ENCODE measurements at places on chromosomes 13 and 19.

DNA sequence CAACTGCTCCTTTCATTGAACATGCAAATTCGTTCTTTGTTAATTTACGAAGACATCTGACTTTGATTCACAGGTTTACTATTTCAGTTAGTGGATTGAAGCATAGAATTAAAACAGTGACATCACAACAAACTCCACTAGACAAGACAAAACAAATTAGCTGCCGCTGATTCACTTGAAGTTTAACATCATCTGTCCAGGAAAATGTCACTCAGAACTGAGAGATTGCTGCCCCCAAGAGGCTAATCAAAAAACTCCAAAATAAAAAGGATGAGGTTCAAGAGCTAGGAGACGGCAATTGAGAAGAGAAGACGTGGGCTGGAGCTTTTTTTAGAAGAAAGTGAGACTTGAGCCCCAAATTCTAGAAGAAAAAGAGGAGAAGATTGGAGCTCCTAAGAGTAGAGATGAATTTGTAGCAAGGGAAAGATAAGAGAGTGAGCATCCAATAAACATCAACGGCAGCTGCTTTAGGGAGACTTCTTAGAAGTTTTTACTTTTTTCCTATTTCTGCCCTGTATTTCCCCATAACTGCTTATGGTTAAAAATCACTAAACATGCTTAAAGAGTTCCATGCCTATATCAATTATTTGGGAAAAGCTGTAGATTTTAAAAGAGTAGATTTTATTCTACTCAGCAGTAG, 40.8 kb upstream of the TPP2 start:
- DNase-seq = peak; percentile 26

DNA sequence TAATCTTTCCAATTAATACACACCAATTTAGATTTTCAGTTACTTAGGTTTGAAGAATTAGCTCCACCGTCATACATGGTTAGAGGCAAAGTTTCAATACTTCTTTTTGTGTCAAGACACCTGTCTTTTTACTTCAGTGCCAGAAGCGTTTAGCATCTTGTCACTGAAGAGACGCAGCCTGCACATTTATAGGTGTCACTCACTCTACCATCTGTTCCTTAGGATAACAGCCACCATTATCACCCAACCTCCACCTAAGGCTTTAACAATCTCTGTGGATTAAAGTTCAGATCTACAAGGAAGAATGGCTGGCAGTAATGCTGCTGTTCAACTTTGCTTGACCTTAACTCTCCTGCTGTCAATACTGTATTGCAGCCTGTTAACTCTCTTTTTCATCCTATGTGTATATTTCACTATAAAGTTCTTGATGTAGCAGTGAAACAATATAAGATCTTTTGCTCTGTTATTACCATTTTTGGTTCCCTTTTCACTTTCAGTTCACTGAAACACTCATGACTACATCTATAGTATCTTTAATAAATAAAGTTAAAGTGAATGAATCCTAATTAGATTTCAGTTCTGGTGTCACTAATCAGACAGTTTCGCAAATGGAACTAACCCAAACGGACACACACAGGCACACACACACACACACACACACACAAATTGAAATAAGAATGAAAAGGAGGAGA, 435.6 kb downstream of the PCDH9 start:
- DNase-seq = no peak

DNA sequence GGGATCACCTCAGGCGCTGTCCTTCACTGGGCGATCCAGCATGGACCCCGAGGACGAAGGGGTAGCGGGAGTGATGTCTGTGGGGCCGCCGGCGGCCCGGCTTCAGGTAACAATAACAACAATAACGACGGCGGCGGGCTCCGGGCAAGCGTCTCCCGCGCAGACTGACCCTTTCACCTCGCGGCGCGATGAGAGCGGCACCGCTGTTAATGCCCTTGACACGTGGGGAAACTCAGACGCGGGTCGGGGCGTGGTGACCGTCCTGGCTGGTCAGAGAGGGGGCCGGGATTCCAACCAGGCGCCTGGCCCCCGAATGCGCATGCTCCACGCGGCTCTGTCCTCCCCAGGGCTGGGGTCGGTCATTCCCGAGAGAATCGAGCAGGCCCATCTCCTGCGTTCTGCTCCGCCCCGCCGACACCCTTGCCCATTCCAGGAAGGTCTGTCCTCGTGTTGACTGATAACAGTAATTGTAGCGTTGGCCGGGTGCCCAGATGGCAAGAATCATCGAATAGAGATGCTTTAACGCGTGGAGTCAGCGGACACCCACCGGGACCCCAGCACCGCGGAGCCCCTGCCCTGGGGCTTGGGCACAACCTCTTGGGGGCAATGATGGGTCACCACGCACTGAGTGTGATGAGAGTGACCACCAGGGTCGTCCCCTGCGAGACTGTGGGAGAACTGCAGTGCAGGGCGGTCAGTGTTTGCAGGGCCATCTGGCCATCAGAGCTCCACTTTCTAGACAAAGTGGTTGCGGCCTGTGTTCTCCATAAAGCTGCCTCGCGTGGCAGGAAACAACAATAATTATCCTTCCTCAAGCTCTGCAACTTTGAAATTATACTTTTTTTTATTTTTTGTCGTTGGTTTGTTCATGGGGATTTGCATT, 528 bp downstream of the ZNF8 start:
- peak; percentile 11 for DNase-seq

DNA sequence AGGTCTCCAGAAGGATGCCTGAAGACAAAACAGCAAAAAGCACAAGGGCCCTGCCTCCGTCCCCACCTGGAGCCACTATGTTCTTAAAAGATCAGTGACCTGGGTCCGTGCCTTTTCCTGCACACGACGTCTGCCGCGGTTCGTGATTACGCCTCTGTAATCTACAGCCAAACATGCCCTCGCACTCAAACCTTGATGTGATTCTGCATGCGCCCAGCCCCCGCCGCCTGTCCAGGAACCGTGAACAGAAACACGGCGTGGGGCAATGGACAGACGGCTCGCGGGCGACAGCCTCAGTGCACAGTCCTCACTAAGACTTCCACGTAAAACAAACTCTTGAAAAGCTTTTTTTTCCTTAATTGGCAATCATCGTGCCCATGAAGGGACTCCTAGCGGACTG, 15.5 kb downstream of the C13orf46 start:
- DNase-seq = no peak

DNA sequence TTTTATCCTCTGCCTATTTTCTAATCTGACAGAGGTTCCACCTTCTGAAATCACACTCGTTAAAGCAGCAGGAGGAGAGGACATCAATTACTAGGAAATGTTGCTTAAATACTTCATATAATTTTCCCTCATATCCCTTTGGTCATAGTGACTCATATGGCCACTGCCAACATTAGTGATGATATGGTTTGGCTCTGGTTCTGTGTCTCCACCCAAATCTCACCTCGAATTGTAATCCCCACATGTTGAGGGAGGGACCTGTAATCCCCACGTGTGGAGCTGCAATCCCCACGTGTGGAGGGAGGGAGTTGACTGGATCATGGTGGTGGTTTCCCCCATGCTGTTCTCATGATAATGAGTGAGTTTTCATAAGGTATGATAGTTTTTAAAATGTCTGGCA, 618.4 kb upstream of the SLITRK5 start:
- DNase-seq = no peak

DNA sequence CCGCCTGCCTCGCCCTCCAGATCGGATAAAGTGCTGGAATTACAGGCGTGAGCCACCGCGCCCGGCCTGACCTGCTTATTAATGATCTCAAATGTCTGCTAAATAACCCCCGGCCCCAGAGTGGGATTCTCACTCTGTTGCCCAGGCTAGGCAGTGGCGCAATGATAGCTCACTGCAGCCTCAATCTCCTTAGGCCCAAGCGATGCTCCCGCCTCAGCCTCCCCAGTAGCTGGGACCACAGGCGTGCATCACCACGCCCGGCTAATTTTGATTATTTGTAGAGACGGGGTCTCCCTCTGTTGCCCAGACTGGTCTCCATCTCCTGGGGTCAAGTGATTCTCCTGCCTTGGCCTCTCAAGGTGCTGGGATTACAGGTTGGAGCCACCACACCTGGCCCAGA, 626 bp upstream of the ATP5F1D start:
- DNase-seq = no peak

DNA sequence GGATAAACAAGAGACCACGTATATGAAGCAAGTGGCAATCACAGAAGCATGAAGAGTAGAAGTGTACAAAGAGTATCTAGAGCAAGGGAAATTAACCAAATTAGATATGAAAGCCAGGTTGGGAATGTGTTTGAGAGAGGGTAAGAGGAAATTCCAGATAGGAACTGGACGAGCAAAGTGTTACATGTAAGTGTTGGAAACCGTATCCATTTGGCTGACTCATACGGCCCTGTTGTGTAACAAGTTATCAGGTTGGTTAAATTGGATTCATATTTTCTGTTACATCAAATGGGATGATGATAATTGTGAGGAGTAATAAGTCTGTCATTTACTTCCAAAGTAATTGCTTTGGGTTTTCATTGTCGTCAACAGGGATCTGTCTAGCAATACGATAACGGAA, 46.7 kb downstream of the RXFP2 start:
- DNase-seq = no peak

DNA sequence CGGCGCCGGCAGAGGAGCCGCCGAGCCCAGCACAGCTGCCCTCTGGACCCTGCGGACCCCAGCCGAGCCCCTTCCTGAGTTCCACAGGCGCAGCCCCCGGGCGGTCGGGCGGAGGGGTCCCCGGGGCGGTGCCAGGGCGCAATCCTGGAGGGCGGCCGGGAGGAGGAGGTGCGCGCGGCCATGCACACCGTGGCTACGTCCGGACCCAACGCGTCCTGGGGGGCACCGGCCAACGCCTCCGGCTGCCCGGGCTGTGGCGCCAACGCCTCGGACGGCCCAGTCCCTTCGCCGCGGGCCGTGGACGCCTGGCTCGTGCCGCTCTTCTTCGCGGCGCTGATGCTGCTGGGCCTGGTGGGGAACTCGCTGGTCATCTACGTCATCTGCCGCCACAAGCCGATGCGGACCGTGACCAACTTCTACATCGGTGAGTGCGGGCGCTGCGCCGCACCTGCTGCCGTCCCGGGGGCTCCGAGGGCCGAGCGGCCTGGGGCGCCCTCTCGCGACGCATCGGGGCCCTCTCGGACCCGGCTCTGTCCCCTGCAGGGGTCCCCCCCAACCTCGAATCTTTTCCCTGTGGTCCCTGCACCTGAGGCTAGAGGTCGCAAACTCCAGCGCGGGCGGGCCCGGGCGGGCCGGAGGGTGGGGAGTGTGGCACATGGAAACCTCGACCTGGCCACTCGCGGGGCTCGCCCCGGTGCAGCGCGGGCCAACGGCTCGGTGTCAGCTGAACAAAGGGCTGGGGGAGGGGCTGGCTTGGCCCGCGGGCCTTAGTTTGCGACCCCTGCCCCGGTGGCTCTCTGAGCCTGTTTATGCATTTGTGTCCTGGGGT, at the start of gene KISS1R:
TSS of gene KISS1R (plus strand) at position 11 of the 829 bp plus-strand sequence. CDS start at position 181, 170 bp downstream.
- peak; percentile 51 for DNase-seq

DNA sequence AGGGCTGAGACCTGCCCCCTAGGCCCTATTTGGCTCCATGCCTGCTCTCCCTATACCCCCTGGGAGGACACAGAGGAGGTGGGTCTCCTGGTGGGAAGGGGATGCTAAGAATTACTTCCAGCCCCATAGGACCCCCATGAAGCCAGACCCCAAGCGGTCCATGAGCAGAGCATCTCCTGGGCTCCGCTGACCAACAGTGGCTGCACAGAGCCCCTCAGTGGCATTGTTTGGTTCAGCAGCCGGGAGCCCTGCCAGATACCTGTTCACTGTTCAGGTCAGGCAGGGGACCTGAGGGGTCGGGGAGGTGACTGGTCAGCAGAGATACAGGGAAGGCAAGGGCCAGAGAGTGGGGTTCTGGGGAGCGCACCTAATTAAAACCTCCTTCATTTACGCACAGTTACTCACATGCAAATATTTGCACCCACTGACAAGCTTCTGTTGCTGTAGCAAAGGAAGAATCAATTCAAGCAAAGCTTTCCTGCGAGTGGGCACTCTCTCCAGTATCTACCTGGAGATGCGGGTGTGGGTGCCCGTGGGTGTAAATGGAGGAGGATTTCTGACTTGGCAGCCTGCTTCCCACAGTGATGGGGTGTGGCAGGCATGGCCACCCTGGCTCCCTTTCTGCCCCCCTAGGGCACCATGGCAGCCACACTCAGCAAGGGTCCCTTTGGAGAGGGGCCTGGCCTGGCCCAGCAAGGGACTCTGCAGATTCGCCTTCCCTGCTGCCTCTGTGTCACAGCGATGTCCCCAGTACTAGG, 83.5 kb downstream of the CHST8 start:
- no peak for DNase-seq

Measured in CD4-positive, alpha-beta T cell treated with Interleukin-15 for 4 hours (primary cell).